ENCODE measurements at places on chromosomes 4 and X. TPM values are rescaled to one million over a fixed set of nuclear protein-coding genes. Genes with fewer than 3 reads are reported as not detected.

DNA sequence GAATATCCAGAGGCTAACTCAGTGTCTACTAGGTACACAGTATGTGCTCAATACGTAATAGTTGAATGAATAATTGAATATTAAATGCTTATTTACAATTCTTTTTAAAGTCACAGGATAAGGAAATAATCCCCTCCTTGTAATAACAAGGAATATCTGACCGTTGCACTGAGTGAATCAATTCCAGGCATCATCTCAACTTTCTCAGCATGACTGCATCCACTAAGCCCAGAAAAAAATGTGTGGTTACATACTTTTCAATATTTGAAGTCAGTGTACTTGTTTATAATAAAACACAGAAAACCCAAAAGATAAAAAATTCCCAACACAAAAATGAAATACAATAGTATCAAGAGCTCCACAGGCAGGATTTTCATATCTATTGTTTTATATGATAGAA lies 105.4 kb downstream of the TMEM144 start:
- no peak for DNase-seq

GRCh38 chr4:140044337-140044902 lies 109.6 kb downstream of the MAML3 start:
- no peak for DNase-seq

- peak; percentile 15 for DNase-seq
Measured at GRCh38 chr4:48483777-48484493, 792 bp downstream of the SLC10A4 start.

GRCh38 chr4:174631901-174632758 lies 109.8 kb upstream of the HPGD start:
- no peak for DNase-seq

DNA sequence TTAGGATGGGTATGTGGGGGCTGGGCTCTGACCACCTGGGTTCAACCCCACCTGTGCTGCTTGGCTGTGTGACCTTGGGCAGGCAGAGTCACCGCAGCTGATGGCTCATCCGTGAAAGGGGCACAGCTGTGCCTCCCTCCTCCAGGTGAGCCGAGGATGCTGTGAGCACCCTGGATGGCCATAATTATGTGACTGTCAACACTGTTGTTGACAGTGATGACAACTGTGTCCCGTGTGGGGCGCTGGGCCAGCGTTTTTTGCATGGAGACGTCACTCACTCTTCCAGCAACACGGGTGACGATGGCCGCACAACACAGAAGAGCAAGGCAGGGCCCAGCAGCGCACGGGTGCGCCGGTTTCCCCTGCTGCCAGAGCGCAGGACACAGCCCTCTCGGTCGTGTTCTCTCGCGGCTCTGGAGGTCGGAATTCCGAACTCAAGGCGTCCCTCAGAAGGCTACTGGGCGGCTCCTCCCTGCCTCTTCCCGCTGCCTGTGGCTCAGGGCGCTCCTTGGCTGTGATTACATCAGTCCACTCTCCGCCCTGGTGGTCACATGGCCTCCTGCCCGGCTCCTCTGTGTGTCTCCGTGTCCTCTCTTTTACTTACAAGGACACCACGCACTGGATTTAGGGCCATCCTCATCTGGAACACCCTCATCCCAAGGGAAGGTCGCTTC lies 1.3 kb downstream of the SH3TC1 start:
- DNase-seq, result peak; percentile 62

GRCh38 chr4:102474736-102475504 lies 26.2 kb upstream of the NFKB1 start:
- no peak for DNase-seq

GRCh38 chr4:47490550-47490949 lies 5.5 kb downstream of the ATP10D start:
- no peak for DNase-seq

DNA sequence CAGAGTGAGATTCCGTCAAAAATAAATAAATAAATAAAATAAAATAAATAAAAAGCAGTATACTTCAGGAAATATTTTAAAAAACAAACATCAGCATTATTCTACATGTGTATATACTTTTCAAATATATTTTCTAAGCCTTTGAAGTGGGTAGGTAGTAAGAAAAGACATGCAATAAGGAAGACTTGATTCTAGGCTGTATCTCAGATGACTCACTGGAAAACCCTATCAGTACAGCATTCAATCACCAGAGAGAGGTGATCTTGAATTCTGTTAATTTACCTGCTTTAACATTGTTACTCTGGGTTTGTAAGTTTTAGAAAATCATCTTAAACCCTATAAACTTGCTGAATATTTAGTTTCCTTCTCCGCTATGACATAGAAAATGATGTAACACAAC lies 106.6 kb upstream of the NAP1L5 start:
- no peak for DNase-seq

DNA sequence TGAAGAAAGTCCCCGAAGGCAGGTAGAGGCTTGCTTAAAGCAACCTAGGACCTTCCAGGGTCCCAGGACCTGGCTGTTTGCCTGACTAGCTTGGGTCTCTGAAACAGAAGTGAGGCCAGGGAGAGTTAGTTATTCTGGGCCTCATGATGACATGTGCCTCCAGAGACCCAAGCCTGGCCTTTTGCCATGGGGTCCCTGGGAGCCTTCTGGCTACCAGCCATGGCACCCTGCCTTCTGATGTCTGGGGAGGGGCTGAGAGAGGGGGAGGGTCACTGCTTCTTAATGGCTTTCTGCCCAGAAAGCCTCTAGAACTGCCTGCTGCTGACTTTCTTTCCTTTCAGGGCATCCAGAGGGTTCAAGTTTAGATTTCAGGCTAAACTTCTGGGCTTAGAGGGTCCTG lies 1.0 kb upstream of the STARD8 start:
- no peak for DNase-seq

- DNase-seq, result no peak
Measured at GRCh38 chrX:133918361-133918771, 67.0 kb downstream of the GPC3 start.

DNA sequence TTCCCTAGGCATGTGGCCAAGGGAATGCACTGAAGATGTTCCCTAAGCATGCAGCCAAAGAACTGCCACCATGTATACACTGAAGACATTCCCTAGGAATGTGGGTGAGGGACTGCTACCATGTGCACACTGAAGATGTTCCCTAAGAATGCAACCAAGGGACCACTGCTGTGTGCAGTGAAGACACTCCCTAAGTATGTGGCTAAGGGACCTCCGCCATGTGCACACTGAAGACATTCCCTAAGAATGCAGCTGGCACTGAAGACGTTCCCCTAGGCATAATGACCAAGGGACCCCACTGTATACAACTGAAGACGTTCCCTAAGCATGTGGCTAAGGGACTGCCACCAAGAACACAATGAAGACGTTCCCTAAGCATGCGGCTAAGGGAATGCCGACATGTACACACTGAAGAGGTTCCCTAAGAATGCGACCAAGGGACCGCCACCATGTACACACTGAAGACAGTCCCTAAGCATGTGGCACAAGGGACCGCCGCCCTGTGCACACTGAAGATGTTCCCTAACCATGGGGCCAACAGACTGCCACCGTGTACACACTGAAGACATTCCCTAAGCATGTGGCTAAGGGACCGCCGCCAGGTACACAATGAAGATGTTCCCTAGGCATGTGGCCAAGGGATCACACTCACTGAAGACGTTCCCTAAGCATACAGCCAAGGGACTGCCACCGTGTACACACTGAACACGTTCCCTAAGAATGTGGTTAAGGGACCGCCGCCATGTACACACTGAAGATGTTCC lies 25.6 kb downstream of the DHRSX start:
- DNase-seq, result no peak

DNA sequence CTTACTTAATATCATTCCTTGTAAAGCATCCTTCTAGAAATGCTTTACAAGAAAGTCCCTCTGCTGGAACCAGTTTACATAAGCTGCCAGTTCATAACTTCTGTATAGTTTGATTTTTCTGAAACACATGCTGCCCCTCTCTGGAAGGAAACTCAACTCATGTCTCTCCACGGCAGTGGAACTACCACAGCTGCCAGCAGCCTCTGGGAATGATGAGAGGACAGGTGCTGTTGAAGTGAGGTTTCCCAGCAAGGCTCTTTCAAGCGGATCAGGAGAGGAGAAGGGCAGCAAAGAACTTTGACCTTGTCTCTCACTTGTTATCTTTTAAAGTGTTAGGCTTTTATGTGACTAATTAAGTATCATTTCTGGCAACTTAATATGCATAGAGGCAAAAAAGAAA lies 7.3 kb downstream of the GRPR start:
- DNase-seq, result no peak

GRCh38 chrX:138690591-138690990 lies 20.9 kb downstream of the FGF13 start:
- DNase-seq, result no peak

DNA sequence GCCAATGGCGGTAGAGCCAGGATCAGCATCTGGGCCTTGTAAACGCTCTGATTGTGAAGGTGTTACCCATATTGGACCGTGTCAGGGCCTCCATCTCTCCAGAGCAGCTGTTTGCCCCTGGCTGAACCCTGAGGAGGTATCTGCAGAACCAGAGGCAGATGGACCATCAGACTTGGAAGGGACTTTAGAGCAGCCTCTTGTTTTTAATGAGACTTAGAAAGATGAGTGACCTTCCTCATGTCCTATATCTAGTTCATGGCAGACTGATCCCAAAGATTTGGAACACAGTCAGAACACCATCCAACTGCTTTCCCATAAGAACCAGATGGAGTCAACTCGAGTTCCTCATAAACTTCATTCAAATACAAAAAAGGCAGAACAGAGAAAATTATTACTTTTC lies 135.1 kb upstream of the MSX1 start:
- no peak for DNase-seq

GRCh38 chr4:25970691-25971432 lies 56.8 kb downstream of the SMIM20 start:
- no peak for DNase-seq

DNA sequence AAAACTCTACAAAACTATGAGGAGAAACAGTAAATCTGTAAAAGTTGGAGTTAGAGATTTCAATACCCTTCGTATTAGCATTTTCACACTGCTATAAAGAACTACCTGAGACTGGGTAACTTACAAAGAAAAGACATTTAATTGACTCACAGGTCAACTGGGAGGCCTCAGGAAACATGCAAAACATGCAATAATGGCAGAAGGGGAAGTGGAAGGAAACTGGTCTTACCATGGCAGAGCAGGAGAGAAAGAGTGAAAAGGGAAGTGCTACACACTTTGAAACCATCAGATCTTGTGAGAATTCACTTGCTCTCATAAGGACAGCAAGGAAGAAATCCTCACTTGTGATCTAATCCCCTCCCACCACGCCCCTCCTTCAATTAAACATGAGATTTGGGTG lies 949.9 kb downstream of the TECRL start:
- no peak for DNase-seq

GRCh38 chr4:52641854-52642563 lies 17.1 kb downstream of the USP46 start:
- no peak for DNase-seq

- DNase-seq, result no peak
Measured at GRCh38 chr4:149885896-149886295, 70.3 kb upstream of the IQCM start.

DNA sequence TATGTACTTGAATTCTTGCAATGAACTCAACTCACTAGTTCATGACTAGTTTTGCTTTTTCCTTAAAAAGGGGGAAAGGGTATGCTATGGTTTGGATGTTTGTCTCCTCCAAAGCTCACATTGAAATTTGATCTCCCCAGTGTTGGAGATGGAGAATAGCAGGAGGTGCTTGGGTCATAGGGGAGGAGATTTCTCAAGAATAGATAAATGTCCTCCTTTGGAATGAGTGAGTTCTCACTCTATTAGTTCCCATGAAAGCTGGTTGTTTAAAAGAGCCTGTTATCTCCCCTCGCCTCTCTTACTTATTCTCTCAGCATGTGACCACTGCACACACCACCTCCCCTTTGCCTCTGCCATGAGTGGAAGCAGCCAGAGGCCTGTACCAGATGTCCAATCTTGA lies 109.4 kb upstream of the INTU start:
- DNase-seq, result no peak

- DNase-seq, result peak; percentile 7
Measured at GRCh38 chrX:21398426-21398825, 24.2 kb downstream of the CNKSR2 start.

- no peak for DNase-seq
Measured at GRCh38 chrX:64152857-64153256, 52.7 kb downstream of the AMER1 start.

DNA sequence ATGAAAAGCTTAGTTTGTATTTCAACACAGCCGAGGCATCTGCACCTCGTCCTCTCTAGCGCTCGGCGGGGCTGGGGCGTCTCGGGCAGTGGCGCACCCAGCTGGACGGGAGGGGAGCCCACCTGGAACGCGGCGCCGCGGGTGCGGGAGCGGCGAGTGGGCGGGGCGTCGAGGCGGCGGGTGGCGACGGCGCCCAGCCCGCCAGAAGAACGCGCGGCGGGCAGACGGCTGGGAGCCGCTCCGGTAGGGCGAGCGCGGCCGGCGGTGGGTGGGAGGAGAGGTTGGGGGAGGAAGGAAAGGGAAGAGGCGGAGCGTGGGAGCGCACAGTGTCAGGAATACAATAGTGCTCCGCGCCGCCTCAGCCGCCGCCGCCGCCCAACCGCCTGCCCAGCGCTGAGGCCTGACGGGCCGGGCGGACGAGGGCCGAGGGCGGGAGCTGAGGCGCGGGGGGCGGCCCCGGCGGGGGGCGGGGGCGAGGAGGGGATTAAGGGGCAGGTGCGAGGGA lies at the start of gene JADE3:
JADE3 (plus strand) TSS at position 324 of the 505 bp plus-strand sequence. CDS start 72,474 bp downstream, outside the sequence.
- DNase-seq, result peak; percentile 33

DNA sequence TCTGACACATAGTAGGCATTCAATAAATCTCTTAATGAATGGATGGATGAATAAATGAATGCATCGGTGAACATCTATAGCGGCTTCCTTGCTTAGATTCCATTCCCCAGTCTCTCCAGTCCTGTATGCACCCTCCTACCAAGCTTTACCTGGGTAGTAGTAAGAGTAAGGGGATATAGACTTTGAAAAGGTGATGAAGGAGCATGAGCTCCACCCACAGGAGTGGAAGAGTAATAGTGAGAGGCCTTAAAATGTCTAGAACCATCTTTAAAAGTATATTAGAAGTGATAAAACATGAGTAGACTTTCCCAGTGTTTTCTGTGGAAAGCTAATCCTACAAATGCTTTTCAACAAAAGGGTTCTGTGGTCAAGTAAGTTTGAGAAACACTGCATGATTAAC lies 35.5 kb upstream of the GPC3 start:
- DNase-seq, result no peak

DNA sequence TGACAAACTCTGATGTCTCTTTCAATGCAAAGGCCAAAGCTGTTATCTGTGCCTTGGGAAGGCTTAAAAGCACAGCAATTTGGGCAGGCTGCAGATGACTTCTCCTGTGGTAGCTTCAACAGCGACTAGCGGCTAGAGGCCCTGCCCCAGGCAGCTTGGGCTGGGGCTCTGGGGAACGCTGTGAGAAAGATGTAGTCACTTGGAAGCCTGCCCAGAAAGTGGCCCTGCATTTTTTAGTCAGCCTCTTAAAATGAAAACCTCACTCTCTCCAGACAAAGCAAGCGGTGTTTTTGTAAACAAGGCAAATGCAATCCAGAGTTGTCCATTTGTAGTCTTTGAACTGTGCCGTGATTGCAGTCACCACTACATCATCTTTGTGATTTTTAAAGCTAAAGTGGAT lies 27.5 kb downstream of the PCYT1B start:
- DNase-seq, result no peak

Gene AWAT2
- not detected for total RNA-seq

Gene APELA
- total RNA-seq, result not detected

Gene ALG13
- 45.4 TPM for total RNA-seq

Gene PNMA6F
- not detected for total RNA-seq

Gene HSFX2
- total RNA-seq, result 0.29 TPM

Gene CDKN2AIP
- total RNA-seq, result 23.7 TPM

Gene HPGDS
- 0.34 TPM for total RNA-seq

Gene GUCY1B1
- total RNA-seq, result 0.36 TPM

Gene ATOH1
- total RNA-seq, result not detected

Measured in activated CD4-positive, alpha-beta memory T cell treated with anti-CD3 and anti-CD28 coated beads for 36 hours (primary cell).